CD4-positive, alpha-beta T cell treated with Interleukin-10 for 1 hour (primary cell): ENCODE measurements at places on chromosomes 1 and 21.

- no peak for DNase-seq
Observed at GRCh38 chr1:156081180-156081916, 917 bp downstream of the MEX3A start.

DNA sequence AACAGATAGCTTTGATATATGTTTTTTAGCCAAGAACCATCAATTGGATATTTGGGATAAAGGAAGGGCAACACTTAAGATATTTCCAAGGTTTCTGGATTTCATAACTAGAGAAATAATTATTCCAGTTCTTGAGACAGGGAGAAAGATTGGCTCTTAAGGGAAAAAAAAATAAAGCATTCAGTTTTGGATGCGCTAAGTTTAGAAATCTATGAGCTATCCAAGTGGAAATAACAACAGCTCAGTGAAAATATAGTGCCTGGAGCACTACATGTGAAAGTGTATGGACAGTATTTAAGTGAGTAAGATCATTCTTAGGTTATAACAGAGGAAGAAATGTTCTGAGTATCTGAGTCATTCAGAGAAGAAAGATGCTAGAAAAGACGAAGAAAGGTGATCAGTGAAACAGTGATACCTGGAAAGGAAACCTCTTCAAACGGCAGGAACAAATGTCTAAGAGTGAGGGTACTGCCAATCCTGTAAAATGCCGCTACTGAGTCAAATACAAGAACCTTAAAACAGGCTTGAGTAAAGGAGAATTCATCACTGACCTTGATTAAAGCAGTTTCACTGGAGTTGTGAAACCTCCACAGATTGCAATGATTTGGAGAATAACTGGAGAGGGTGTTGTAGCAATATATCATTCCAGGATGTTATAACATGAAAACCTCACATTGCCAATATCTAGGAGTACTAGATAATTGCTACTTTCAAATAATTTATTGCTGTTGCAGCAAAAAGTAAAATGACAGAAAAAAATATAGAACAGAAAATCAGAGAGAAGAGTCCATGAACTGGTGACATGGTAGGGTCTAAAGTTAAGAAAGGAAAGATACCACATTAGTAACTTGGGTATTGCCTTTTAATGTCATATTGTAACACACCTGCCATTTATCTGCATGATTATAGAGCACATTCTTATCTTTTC, 482.1 kb upstream of the RGS18 start:
- no peak for DNase-seq

GRCh38 chr1:111553196-111553595, 49.8 kb upstream of the ADORA3 start:
- no peak for DNase-seq

DNA sequence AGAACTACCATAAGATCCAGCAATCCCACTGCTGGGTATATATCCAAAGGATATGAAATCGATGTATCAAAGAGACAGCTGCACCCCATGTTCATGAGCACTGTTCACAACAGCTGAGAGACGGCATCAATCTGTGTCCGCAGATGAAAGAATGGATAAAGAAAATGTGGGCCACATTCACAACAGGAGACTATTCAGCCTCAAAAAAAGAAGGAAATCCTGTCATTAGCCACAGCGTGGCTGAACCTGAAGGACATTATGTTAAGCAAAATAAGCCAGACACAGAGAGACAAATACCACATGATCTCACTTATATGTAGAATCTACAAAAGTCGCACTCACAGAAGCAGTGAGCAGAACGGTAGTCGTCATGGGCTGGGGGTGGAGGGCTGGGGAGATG, 99.2 kb upstream of the IFFO2 start:
- no peak for DNase-seq

DNA sequence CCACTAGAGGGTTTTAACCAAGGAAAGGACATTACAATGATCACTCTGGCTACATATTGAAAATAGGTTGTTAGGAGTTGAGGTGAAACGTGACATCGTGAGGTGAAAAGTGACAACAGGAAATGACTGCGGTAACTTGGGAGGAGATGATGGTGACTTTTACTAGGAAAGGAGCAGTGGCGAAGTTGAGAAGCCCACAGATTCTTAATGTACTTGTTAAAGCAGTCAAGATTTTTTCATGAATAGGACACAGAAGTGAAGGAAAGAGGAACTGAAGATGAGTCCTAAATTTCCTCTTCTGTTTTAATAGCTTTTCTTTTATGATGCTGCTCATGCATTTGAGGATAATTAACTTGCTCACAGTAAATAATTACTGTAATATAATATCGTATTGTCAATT, 59.5 kb downstream of the OMA1 start:
- DNase-seq, result no peak

DNA sequence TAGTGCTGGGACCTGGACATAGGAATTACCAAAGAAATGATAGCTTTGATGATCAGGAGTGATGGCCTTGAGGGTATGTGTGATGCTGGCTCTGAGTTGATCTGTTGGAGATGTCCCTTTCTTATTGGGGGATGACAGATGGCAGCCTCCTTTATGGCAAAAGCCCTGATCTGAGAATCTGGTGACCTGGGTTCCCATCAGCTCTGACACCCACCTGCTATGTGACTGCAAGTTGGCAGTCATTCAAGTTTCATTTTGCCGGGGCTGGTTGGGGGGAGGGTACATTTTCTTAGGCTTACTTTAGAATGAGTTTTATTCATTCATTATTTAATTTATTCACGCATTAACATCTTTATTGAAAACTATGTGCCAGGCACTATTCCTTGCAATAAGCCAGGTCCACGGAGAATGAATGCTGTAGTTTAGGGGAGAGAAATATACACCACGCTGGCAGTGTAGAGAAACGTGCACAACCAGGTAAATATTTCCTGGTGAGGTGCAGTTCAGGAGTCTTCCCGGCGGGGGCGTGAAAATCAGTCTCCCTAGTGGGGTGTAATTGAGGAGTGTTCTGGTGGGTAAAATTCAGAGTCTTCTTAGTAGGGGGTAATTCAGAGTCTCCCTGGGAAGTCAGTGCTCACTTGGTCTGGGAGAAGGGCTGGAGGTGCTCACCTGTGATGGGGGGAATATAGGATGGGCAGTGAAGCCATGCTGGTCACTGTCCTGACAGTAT, 401.3 kb downstream of the CAMTA1 start:
- no peak for DNase-seq
